ENCODE measurements at places on chromosomes 3 and 15.
A peak's percentile ranks its signal among the peaks of the same experiment; 100 is the strongest.

DNA sequence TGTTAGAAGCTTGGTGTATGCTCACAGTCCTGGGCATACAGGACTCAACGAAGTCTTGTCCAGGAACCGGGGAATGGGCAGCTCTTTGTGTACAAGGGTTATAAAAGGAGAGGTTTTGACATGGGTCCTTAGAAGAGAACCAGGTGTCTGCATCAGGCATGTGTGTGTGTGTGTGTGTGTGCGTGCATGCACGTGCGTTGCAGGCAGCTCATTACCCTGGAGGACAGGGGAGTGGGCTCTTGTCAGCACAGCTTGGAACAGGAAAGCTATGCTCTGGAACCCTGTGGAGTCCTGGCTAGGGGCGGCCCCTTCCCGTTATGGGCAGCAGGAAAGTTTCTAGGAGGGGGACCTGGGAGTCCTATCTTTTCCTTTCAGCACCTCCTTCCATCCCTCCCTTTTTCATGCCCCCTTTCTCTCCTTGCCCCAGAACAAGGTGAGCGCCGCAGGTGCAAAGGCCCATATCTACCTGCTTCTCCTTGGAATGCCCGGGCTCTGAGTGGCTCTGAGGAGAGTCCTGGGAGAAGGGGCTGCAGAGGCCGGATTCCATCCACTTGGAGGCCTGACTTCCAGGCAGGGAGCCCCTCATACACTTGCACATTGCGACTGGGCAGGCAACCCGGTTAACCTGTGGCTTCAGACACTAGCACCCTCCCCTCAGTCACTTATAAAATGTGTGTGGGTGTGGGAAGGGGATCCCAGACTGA lies 33.9 kb upstream of the LCTL start:
- DNase-seq: no peak

- no peak for DNase-seq
Observed at GRCh38 chr3:66437341-66437929, 63.4 kb downstream of the LRIG1 start.

- no peak for DNase-seq
Observed at GRCh38 chr15:68606375-68606774, 27.6 kb downstream of the CORO2B start.

DNA sequence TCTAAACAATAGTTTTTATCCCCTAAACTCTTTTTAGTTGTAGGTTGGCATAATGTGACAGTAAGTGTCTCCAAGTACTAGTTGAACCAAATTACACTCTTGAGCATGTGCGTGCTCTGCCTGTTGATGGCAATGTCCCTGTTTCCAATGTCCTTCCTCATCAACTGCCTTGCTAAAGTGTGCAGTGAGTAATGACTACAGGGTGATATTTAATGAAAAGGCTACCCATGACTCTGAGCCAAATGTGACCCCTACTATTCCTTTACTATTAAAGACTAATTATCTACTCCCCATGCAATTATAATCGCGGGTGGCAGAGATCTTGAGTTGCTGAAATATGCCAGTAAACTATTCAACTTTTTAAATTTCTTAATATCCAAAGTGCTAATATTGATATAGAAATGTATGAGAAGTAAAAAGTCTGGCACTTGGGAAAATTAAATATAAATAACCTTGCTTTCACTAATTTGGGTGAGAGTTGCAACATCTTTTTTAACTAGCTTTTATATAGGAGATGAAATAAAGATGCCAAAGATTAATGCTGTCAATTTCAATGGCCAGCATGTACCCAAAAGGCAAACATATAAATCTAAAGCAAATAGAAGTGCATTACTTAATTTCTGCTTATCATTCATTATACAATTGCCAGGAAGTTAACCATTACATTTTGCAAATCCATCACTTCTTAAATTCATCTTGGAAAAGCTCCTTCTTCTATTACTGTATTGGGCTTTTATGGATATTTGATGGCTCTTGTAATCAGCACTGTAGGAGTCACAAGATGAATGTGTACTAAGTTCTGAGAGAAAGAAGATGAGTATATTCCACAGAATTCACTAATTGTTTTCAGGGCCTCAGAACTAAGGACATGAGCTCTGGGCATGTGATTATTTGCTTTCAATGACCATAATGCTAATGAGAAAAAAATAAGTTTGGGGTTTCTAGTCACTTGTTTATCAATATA lies 518.2 kb upstream of the NAALADL2 start:
- no peak for DNase-seq

GRCh38 chr3:106120356-106120755 lies 251.5 kb upstream of the CBLB start:
- DNase-seq: no peak

- no peak for DNase-seq
Observed at GRCh38 chr3:121063628-121064027, 155.6 kb downstream of the STXBP5L start.

DNA sequence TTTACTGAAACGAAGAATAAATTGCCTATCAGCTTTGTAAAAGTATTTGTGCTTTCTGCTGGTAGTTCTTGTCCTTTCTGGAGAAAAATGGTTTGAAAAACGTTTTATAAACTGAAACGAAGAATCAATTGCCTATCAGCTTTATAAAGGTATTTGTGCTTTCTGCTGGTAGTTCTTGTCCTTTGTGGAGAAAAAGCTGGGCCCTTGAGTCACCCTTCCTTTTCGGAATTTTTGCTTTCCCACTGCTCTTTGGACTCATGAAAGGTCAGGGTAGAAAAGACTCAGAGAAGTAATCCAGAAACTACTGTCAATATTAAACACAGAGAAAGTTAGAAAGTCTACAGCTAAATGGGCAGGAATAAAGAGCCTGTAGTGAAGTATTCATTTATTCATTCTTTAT lies 72.8 kb downstream of the EOMES start:
- no peak for DNase-seq

GRCh38 chr15:85316244-85316934 lies 64.0 kb upstream of the AKAP13 start:
- no peak for DNase-seq

GRCh38 chr3:112734736-112735350 lies 93.9 kb upstream of the CCDC80 start:
- peak; percentile 17 for DNase-seq

DNA sequence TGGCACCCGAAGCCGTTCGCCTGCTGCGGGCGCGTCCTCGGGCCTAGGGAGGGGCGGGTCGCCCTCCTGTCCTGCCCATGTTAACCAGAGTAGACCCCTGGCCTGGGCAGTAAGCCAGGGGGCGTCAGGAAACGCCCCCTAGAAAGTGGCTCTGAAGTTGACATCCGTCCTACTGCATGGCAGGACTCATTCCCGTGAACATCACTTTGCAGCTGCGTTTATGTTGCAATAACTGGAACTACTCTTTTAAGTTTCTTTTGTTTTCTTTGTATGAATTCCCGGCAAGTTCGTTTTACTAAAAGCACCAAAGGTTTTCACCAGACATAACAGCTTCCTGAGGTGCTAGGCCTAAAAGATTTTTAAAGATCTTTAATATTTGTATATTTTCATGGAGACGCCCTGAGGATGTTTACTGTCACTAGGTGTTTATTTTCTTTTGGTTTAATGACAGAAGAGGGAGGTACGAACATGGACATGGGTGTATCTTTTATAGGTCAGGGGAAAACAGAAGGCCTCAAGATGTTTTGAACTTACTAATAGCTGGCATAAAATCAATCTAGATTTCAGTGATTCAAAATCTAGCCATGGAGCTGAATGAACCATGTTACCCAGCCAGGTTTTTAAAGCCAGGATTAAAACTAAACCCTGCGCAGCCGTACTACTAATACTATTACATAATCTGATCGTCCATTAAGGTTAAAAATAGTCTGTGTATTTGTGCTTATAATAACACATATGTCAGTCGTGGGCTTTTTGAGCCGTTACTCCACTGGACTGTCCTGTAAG lies 1.0 kb downstream of the C15orf61 start:
- no peak for DNase-seq

DNA sequence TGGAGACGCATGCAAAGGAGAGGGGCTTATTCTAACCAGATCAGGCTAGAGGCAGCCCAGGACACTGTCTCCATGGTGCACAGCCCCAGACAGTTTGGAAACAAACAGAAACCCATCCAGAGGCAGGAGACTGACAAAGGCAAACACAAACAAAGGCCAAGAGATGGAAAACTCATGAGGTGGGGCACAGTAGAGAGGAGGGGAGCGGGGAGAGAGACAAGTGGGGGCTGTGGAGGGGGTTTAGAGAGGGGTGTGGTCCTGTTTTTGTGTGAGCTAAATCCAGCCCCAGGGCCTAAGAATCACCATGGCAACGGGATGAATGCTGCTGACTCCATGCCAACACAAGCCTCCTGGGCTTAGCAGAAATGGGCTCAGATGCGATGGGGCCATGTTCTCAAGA lies 32.3 kb downstream of the PARP16 start:
- DNase-seq: no peak

- DNase-seq: no peak
Observed at GRCh38 chr3:167406876-167407492, 26.9 kb upstream of the ZBBX start.

DNA sequence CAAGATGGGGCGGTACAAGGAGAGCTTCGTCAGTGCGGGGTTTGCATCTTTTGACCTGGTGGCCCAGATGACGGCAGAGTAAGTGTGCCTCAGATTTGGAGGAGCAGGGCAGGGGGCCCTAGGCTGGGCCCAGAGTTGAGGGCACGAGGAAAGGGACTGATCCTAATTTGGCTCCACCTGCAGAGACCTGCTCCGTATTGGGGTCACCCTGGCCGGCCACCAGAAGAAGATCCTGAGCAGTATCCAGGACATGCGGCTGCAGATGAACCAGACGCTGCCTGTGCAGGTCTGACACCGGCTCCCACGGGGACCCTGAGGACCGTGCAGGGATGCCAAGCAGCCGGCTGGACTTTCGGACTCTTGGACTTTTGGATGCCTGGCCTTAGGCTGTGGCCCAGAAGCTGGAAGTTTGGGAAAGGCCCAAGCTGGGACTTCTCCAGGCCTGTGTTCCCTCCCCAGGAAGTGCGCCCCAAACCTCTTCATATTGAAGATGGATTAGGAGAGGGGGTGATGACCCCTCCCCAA lies 19.8 kb downstream of the EPHB3 start:
- no peak for DNase-seq

DNA sequence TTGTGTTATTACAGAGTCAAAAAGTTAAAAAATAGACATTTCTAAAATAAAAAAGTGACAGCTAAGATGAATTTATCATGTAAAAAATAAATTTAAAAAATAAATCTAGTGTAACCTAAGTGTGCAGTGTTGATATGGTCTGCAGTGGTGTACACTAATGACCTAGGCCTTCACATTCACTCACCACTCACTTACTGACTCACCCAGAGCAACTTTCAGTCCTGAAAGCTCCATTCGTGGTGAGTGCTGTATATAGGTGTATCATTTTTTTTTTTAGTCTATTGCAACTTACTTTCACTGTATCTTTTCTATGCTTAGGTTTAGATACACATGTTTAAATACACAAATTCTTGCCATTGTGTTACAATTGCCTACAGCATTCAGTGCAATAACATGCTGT lies 459.4 kb upstream of the ROBO1 start:
- DNase-seq: no peak

- no peak for DNase-seq
Observed at GRCh38 chr3:27467545-27467944, 16.6 kb downstream of the SLC4A7 start.

DNA sequence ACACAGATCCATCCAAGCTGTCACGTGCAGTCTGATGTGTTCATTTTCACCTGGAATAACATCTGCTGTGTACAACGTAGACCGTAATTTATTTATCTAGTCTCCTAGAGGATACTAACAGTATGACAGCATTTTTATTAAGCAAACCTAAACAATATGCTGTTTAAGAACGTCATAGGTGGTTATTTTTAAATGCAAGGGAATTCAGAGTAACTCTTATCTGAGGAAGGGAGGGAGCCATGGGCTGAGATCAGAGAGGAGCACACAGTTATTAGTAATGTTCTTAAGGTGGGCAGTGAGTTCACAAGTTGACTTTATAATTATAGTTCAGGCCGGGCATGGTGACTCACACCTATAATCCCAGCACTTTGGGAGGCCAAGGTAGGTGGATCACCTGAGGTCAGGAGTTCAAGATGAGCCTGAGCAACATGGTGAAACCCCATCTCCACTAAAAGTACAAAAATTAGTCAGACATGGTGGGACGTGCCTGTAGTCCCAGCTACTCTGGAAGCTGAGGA lies 193.6 kb downstream of the UACA start:
- DNase-seq: no peak

DNA sequence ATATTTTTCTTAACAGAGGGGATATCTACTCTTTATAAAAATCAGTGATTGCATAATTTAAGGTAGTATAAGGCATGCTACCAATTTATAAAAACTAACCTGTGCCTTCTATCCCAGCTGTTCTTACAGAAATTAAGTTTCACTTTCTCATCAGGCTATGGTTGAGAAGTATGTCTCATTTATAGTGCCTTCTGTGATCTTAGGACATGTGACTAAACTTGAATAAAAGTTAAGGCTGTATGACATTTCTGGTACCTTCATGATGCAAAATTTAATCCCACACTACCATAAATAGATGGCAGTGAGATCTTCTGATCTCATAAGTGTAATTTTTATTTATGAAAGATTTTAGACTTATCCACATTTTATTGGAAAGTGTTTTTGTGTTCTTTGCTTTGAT lies 12.6 kb downstream of the TIPARP start:
- DNase-seq: no peak

- DNase-seq: no peak
Observed at GRCh38 chr15:27965546-27965945, 133.6 kb downstream of the OCA2 start.

DNA sequence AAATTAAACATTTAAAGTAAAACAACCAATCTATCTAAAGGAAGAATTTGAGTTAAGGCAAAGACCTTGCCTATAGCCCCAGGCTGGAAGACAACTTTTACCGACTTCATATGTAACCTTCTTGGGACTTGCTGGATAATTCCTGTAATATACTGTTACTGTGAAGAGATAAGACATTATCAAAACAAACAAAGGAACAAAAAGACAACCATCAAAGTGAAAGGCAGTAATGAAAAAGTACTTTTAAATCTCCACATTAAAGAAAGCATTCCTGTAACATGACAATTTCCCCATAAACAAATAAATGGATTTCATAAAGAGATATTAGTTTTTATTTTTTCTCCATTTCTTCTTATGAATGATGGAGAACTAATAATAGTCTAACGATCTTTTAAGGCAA lies 2.4 kb downstream of the CMTM6 start:
- DNase-seq: no peak

DNA sequence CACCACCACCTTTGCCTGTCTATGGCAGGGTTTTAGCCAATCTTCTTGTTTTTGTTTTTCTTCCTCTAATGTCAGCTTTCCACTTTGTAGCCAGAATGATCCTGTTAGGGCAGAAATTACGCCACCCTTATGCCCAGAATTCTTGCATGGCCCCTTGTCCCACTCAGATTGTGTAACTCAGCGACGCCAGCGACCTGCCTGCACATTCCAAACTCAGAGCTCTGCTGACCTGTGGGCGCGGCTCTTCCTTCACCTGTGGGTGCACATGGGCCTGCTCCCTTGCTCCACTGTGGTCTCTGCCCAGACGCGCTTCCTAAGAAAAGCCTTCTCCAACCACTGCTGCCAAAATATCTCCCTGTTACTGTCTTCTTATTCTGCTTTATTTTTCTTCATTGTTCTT lies 45.0 kb downstream of the MED12L start:
- no peak for DNase-seq

DNA sequence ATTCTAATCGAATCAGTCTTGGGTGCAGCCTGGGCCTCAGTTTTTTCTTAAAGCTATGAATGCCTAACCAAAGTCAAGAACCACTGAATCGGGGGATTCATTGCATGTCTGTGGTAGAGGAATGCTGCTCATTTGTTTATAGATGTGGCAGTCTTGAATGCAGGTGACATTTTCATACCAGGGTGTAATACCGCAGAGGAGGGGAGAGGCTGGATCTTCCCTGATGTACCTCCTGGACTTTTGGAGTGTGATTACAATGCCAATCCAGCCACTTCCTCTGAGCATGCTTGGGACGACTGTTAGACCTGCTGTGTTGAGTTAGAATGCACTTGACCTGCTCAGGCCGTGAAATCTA lies 42.7 kb downstream of the GOLGA6A start:
- DNase-seq: no peak

All from activated naive CD4-positive, alpha-beta T cell (primary cell).